Stimulated activated CD4-positive, alpha-beta T cell treated with anti-CD3 and anti-CD28 coated beads, Interleukin-12 subunit alpha, Interleukin-12 subunit beta, amount 100 ng/mL, for 24 hours (primary cell): ENCODE measurements at places on chromosomes 1 and 21.

DNA sequence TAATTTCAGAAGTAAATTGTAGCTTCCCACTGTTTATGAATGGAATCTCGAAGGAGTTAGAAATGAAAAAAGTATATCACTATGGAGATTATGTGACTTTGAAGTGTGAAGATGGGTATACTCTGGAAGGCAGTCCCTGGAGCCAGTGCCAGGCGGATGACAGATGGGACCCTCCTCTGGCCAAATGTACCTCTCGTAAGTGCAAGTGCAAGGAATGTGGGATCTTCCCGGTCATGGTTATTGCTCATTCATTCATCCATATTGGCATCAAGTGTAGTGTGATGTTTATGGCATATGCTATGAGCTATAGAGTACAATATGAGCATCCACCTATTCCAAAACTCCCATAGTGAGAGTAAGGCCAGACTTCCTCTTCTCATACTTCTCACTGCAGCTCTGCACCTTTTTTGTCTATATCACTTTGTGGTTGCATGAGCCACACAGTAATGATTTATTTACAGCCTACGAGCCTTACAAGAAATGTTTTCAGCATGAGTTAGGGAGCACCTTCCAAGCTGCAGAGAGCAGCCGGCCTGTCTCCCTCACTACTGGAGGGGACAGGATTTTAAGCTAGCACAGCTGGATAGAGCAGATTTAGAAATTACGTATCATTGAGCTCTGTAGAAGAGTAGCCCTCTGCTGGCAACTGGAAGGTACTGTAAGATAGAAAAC is 24.9 kb upstream of the CR1L start:
- DNase-seq: no peak

DNA sequence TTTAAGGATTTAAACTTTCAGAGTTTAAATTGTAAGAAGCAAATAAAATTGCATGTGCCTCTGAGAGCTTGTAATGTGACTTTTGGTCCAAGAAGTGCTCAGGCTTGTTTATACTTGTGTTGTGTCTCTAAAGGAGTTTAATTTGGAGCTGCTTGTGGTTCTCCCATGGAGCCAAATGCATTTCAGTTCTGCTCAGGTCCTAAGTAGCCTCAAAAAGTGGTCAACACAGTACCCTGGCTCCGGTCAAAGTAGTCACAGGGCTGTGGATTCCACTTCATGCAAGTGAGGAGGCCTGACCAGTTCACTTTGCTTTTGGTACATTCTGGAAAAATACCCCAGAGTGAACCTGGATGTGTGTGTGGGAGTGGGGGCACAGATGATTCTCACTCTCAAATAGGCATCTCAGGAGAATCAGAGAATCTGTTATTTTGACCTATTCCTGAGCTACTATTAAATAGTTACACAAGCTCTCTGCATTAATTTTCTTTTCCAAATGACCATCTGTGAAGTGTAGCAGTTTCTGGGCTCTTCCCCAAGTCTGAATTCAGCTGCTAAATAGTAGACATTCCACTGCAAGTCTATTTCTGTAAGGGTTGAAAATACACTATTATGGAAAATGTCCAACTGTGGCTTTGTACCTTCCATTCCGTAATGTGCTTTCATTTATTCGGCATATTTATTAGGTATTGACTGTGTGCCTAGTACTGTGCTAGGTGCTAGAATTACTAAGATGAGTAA is 31.7 kb upstream of the AGO1 start:
- no peak for DNase-seq

DNA sequence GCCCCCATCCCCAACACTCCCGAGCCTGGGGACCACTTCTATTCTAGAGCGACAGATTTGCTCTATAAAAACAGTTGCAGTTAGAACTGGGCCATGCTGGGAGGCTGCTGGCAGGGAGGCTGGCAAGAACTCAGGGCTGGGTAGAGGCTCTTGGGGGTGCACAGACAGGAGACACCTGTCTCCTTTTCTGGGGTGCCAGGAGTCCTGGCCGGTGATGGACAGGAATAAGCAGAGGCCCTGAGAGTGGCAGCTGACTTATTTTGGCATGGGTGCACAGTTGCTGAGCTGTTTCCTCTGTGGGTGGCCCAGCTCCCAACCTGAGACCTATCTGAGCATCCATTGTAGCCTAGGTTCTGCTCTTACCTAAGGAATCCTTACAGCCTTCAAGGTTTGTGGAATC is 39.2 kb upstream of the TMPRSS2 start:
- no peak for DNase-seq

- DNase-seq: no peak
Measured at GRCh38 chr1:200034761-200035396, 7.4 kb downstream of the NR5A2 start.

GRCh38 chr1:150548632-150549495 is at the start of gene ADAMTSL4:
Gene ADAMTSL4, plus strand, starts transcription at chr1:150549408. Its CDS starts 2,881 bp downstream, at chr1:150552289.
- no peak for DNase-seq

- no peak for DNase-seq
Measured at GRCh38 chr1:245809361-245809760, 654.6 kb downstream of the KIF26B start.

DNA sequence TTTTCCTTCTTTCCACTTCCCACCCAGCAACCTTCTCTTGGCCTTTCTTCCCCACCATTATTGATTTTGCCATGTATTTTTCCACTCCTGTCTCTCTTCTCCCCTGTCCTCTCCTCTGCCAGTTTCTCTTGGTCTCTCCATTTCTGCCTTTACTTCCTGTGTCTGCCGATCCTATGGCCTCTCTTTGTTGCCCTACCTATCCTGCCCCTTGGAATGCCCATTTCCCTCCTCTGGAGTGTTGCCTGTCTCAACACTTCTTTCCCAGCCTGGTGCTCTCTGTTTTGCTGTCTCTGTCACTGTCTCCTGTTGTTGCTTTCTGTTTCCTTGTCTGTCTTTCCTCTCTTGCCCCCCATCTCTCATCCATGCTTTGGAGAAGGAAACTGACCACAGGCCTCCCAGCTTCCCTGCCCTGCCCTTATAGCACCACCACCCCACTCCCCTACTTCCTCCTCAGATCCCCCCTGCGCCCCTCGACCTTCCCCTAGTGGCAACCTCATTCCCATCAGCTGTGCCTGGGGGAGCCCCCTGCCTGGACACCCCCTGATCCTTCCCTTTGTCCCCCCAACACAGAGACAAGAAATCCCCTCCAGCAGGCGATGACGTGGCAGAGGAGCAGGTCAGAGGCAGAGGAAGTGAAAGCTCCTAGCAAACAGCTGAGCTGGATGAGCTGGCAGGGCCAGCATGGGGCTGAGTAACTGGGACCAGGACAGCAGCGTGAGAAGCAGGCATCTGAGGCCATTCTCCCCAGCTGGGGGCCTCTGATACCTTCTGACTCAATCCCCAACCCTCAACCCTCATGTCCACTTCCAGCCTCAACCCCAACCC is 6.6 kb upstream of the ETV3L start:
- no peak for DNase-seq

- DNase-seq: peak; percentile 75
Measured at GRCh38 chr1:3910857-3911845, 11.1 kb upstream of the C1orf174 start.

DNA sequence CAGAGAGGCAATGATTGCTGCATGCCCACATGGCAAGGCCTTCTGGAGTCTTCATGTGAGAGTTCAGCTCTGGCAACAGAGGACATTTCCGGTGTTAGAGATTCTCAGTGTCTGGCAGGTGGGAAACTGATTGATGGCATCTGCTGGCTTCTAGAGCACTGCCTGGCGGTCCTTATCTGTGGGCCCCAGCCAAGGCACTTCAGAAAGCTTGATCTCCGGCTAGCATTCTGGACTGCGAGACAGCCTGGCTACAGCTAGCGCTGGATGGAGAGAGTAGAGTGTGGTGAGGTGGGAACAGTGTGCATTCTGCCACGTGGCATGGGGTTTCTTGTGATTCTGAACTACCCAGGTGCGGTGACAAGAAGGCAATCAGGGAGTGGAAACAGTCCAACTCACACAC is 9.4 kb downstream of the ZNF678 start:
- DNase-seq: no peak

GRCh38 chr1:153669606-153670005 is 1.2 kb downstream of the ILF2 start:
- DNase-seq: no peak

- no peak for DNase-seq
Measured at GRCh38 chr1:53929246-53929960, 16.1 kb downstream of the IFT25 start.

- no peak for DNase-seq
Measured at GRCh38 chr1:171222936-171223335, 25.4 kb upstream of the FMO1 start.

DNA sequence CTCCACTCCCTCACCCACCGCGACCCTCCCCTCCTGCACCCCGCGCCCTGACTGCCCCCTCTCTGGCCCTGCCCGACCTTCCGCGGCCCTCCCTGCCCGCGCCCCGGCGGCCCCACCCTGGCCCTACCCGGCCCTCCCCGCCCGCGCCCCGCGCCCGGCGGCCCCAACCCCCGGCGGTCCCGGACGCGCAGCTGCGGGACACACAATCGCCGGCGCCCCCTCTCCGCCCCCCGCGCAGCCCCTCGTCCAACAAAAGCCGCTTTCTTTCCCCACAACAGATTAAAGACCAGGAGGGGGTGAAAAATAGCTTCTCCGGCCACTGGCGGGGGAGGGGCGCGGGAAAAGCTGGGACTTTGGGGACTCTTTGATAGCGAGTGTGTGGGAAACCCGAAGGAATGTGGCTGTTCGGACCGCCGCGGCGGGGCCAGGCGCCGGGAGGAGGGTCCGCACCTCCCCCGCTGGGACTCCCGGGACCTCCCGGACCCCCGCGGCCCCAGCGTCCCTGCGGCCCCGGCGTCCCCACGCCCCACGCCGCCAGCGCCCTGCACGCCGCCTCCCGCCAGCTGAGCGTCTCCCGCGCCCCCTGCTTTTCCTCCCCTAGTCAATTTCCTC is 8.8 kb upstream of the ID3 start:
- DNase-seq: no peak

GRCh38 chr1:63966016-63966415 is 192.2 kb downstream of the ROR1 start:
- no peak for DNase-seq

- DNase-seq: no peak
Measured at GRCh38 chr1:172790245-172790644, 131.3 kb downstream of the FASLG start.

- DNase-seq: no peak
Measured at GRCh38 chr1:119981496-119981895, 85.2 kb upstream of the ADAM30 start.

- DNase-seq: peak; percentile 65
Measured at GRCh38 chr1:26408604-26409003, 2.0 kb upstream of the LIN28A start.

- no peak for DNase-seq
Measured at GRCh38 chr1:53754484-53755312, 15.7 kb upstream of the GLIS1 start.

- DNase-seq: no peak
Measured at GRCh38 chr1:45928486-45929205, 125.2 kb downstream of the MAST2 start.

- no peak for DNase-seq
Measured at GRCh38 chr1:102875756-102876155, 232.6 kb downstream of the COL11A1 start.

DNA sequence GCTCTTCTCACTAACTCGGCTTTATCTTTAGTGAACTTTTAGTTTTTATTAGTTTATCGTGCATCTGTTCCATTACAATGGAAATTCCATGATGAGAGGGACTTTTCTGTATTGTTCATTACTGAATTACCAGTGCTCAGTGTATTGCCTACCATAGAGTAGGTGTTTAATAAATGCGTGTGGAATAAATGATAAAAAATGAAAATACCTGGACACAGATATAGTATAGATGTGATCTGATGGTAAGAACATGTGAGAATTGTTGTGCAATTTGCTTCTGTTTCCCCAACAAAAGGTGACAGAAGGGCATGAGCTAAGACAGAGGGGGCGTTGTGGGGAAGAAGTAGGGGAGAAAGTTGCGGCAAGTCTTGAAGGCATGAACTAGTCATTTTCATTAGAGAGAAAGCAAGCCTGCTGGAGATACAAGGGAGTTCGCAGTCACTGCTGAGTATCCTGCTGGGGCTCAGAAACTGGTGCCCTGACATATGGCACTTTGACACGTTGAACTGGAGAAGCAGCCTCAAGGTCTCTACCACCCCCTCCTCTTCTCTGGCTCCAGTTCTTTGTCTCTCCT is 5.6 kb upstream of the COG2 start:
- DNase-seq: no peak

- no peak for DNase-seq
Measured at GRCh38 chr1:159974350-159974965, 20.4 kb upstream of the SLAMF9 start.
